Effector memory CD8-positive, alpha-beta T cell (primary cell): ENCODE measurements at places on chromosomes 13 and 19.

DNA sequence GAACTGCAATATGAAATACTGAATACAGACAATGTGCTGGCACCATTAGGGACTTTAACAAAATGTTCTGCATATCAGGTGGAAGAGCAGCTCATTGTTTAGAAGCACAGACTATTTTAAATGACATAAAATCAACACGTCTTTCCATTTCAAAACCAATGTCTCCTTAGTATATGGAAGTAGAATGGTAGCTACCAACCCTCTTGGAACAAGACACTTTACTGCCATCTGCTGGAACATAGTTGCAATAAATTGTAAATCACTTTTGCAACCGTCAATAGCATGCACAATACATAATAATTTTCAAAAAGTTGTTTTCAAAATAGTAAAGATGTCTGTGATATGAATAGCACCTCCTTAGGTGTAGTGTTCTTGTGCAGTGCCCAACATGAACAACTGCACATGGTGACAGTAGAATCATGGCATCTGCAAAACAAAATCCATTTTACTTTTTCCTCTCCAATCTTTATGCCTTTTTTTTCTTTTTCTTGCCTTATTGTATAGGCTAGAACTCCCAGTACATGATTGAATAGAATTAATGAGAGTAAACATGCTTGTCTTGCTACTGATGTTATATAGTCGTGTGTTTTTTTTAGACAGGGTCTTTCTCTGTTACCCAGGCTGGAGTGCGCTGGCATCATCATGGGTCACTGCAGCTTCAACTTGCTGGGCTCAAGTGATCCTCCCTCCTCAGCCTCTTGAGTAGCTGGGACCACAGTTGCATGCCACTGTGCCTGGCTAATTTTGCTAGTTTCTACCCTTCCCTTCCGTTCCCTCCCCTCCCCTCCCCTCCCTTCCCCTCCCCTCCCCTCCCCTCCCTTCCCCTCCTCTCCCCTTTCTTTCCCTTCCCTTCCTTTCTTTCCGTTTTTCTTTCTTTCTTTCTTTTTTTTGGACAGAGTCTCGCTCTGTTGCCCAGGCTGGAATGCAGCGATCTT is 7.8 kb upstream of the LYPD5 start:
- peaks cover 2% of the 10 kb centered on the region for H3K36me3 ChIP-seq
- peaks cover 31% of the 10 kb centered on the region for H3K27me3 ChIP-seq
- H3K4me3 ChIP-seq = no peak overlapping the region
- H3K27ac ChIP-seq = no peak overlapping the region

DNA sequence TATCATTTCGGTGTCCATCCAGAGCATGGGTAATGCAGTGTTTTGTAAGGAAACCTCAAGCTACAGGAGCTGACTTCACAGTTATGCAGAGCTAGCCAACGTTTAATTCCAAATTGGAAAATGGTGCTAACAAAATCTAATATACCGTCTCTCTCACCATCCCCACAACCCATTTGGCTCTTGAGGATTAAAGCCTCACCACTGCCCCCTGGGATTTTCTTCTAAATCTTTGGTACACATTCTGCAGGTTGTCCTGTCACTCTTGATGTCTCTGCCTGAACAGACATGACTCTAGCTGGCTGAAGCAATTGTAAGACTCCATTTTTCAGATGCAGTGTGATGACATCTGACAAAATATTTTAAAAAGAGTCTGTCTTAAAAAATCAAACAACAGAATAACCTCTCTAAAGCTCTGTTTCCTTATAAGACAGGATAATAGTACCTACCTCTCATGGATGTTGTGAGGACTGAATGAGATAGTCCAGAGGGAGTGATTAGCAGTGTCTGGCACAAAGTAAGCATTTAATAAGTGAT is 451.8 kb downstream of the SUCLA2 start:
- peaks cover 6% of the 10 kb centered on the region for H3K27me3 ChIP-seq
- no peak for DNase-seq
- H3K4me3 ChIP-seq = no peak overlapping the region
- H3K36me3 ChIP-seq = no peaks in the 10 kb centered on the region
- H3K4me1 ChIP-seq = no peaks in the 10 kb centered on the region
- no peak overlapping the region for H3K27ac ChIP-seq

- H3K4me1 ChIP-seq = no peaks in the 10 kb centered on the region
- H3K27ac ChIP-seq = no peak overlapping the region
- no peak overlapping the region for H3K4me3 ChIP-seq
Observed at GRCh38 chr13:80486402-80486801, 145.5 kb upstream of the SPRY2 start.

- DNase-seq = no peak
- H3K36me3 ChIP-seq = no peaks in the 10 kb centered on the region
- H3K27me3 ChIP-seq = peaks cover 9% of the 10 kb centered on the region
Observed at GRCh38 chr19:51800473-51801244, 5.7 kb downstream of the FPR3 start.

GRCh38 chr13:45337803-45338202 is 3.2 kb downstream of the TPT1 start:
- peaks cover 58% of the 10 kb centered on the region for H3K4me1 ChIP-seq
- no peak for DNase-seq
- peak overlapping the region; percentile 96 for H3K4me3 ChIP-seq
- H3K27ac ChIP-seq = peak overlapping the region; percentile 5

DNA sequence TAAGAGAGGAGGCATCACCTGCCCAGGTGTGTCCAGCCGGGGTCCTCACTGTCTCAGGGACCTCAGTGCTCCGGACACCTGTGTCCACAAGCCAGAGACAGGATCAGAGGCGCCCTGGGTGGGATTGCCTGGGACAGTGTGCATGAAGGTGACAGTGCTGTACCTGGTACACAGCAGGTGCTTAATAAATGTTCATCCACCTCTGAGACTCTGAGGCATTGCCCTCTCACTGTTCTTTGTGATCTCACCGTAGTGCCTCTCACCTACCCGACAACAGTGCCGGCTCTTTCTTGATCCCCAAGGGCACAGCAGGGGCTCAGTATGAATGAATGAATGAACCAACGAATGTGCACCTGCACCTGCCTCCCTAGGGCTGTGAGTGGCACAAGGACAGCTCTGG is 9.2 kb downstream of the RDH13 start:
- no peaks in the 10 kb centered on the region for H3K27me3 ChIP-seq
- no peaks in the 10 kb centered on the region for H3K4me1 ChIP-seq
- H3K36me3 ChIP-seq = peaks cover 70% of the 10 kb centered on the region
- no peak overlapping the region for H3K27ac ChIP-seq
- no peak overlapping the region for H3K4me3 ChIP-seq

GRCh38 chr19:3360421-3361383 is 5.7 kb upstream of the NFIC start:
- peak; percentile 67 for DNase-seq
- H3K4me1 ChIP-seq = peaks cover 41% of the 10 kb centered on the region
- no peaks in the 10 kb centered on the region for H3K27me3 ChIP-seq
- H3K4me3 ChIP-seq = peak overlapping the region; percentile 88

DNA sequence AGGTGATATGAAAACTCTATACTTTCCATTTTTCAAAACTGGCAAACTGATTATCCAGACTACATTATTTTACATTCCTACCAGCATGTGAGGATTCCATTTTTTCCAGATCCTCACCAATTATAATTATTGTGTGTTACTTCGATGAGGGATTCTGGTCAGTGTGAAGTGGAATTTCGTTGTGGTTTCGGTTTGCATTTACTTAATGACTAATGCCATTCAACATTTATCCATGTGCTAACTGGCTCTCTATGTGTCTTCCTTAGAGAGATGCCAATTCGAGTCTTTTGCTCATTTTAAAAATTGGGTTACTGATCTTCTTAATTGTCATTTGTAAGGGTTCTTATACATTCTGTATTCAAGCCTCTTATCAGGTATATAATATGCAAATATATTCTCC is 1551.3 kb upstream of the MIR17HG start:
- no peak overlapping the region for H3K27ac ChIP-seq
- no peaks in the 10 kb centered on the region for H3K4me1 ChIP-seq
- no peak for DNase-seq

- no peaks in the 10 kb centered on the region for H3K36me3 ChIP-seq
- H3K27me3 ChIP-seq = peaks cover 45% of the 10 kb centered on the region
- H3K27ac ChIP-seq = no peak overlapping the region
Observed at GRCh38 chr19:29467824-29468401, 57.9 kb upstream of the VSTM2B start.

- H3K27ac ChIP-seq = peak overlapping the region; percentile 99
- no peak for DNase-seq
- H3K4me3 ChIP-seq = peak overlapping the region; percentile 97
- peaks cover 39% of the 10 kb centered on the region for H3K36me3 ChIP-seq
- H3K27me3 ChIP-seq = no peaks in the 10 kb centered on the region
Observed at GRCh38 chr19:10404888-10405820, 1.8 kb upstream of the CDC37 start.

- no peak overlapping the region for H3K27ac ChIP-seq
- H3K36me3 ChIP-seq = no peaks in the 10 kb centered on the region
- DNase-seq = no peak
- H3K27me3 ChIP-seq = peaks cover 30% of the 10 kb centered on the region
- H3K4me1 ChIP-seq = no peaks in the 10 kb centered on the region
Observed at GRCh38 chr13:113907635-113908617, 44.0 kb upstream of the GAS6 start.

DNA sequence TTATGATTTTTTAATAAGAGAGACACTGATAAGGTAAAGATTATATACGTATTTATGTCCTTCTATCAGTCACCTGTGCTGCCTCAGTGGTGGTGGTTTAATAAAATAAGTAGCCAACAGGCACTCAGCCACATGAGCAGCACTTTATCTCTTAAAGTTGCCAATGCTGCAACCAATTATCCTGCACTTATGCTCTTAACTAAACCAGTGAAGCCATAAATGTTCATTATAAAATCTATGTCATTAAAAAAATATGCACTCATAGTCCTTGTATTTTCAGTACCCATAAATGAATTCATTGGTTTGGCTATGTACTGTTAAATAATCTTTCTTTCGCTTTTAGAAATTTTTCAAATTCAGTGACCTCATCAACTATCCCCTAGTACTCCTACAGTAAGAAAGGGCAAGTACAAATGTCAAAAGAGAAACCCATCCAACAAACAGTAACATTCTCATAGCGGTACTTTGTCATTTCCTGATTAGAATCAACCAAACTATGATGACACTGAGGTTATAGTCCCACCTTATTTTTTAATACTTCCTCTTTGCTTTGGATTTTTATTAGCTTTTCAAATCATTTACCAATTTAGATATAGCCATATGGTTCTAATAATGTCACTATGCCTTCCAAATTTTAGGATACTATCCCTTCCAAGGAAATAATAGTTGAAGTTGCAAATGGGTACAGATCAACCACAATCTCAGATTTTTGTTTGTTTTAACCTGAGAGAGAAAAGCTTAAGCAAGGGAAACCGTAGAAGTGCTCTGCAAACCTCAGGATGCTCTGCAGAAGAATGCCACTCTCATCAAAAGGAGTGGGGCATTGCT is 190.9 kb downstream of the KLF12 start:
- no peak for DNase-seq
- H3K4me1 ChIP-seq = peaks cover 61% of the 10 kb centered on the region
- no peaks in the 10 kb centered on the region for H3K27me3 ChIP-seq
- H3K27ac ChIP-seq = peak overlapping the region; percentile 89
- peaks cover 11% of the 10 kb centered on the region for H3K36me3 ChIP-seq

DNA sequence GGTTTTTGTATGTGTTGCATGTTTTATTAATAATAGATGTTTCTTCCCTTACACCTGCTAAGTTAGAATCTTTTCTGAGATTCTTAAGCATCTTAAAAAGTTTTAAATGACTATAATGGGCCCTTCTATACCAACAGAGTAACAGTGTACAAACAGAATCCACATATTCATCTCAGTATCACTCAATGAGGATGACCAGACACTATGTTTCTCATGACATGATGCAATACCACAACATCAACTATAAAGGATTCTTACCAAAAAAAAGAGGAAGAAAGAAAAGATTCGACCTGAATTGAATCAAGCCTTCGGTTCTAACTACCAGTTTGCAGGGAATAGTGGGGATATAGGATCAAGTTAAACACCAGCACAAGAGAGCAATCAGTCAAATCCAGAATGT is 56.5 kb downstream of the INTS6 start:
- H3K4me1 ChIP-seq = peaks cover 62% of the 10 kb centered on the region
- H3K27ac ChIP-seq = no peak overlapping the region
- no peak for DNase-seq
- no peaks in the 10 kb centered on the region for H3K27me3 ChIP-seq
- no peak overlapping the region for H3K4me3 ChIP-seq

- peaks cover 5% of the 10 kb centered on the region for H3K27me3 ChIP-seq
- no peak overlapping the region for H3K4me3 ChIP-seq
- no peak for DNase-seq
- H3K36me3 ChIP-seq = no peaks in the 10 kb centered on the region
- no peaks in the 10 kb centered on the region for H3K4me1 ChIP-seq
Observed at GRCh38 chr13:102127153-102127552, 274.7 kb downstream of the FGF14 start.

GRCh38 chr13:25827831-25828465 is 223.9 kb downstream of the SHISA2 start:
- H3K4me1 ChIP-seq = no peaks in the 10 kb centered on the region
- no peak overlapping the region for H3K4me3 ChIP-seq
- no peak for DNase-seq
- peaks cover 6% of the 10 kb centered on the region for H3K27me3 ChIP-seq

DNA sequence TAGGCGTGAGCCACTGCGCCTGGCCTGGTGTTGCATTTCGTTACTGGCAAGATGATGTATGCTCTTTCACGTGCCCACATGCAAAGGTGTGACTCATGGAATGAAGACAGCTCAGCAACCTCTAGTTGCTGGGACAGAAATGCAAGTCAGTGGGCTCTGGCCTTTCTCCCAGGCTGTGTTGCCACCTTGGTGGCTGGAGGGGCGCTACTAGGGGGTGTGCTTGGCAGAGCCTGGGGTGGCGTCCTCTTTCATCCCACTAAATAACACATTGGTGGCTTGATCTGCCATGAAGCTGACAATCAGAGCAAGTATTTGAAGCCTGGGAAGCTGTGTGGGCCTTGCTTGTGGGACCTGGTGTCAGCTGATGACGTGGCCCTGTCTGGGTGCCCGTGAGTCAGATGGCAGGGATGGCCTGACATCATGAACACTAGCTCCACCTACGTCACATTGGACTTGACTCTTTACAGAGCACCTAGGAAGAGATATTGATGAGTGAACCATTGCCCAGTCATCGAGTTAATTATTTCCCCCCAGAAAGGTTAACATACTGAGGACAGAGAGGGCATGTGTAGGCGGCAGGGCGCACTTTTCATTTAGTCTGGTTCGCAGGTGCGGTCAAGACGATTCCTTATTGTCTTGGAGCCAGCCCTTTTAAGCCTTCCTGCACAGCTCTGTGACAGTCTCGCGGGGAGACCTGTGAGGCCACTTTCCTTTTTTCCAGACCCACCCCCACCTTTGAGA is 154.2 kb downstream of the TM9SF2 start:
- H3K4me1 ChIP-seq = peaks cover 14% of the 10 kb centered on the region
- DNase-seq = no peak
- peak overlapping the region; percentile 4 for H3K27ac ChIP-seq
- H3K27me3 ChIP-seq = no peaks in the 10 kb centered on the region
- H3K4me3 ChIP-seq = peak overlapping the region; percentile 72
- H3K36me3 ChIP-seq = peaks cover 5% of the 10 kb centered on the region

GRCh38 chr19:4993683-4994082 is 24.8 kb downstream of the KDM4B start:
- H3K4me3 ChIP-seq = no peak overlapping the region
- peaks cover 13% of the 10 kb centered on the region for H3K36me3 ChIP-seq
- H3K27me3 ChIP-seq = no peaks in the 10 kb centered on the region
- DNase-seq = no peak
